Glutamatergic neuron (in vitro differentiated cells): ENCODE measurements at places on chromosomes 7 and 10.
A peak's percentile ranks its signal among the peaks of the same experiment; 100 is the strongest.

- H3K27me3 ChIP-seq: no peaks in the 10 kb centered on the region
- no peak overlapping the region for H3K4me3 ChIP-seq
- H3K36me3 ChIP-seq: no peaks in the 10 kb centered on the region
- H3K27ac ChIP-seq: no peak overlapping the region
- H3K4me1 ChIP-seq: peaks cover 40% of the 10 kb centered on the region
Observed at GRCh38 chr7:28165961-28166955, 14.3 kb downstream of the JAZF1 start.

DNA sequence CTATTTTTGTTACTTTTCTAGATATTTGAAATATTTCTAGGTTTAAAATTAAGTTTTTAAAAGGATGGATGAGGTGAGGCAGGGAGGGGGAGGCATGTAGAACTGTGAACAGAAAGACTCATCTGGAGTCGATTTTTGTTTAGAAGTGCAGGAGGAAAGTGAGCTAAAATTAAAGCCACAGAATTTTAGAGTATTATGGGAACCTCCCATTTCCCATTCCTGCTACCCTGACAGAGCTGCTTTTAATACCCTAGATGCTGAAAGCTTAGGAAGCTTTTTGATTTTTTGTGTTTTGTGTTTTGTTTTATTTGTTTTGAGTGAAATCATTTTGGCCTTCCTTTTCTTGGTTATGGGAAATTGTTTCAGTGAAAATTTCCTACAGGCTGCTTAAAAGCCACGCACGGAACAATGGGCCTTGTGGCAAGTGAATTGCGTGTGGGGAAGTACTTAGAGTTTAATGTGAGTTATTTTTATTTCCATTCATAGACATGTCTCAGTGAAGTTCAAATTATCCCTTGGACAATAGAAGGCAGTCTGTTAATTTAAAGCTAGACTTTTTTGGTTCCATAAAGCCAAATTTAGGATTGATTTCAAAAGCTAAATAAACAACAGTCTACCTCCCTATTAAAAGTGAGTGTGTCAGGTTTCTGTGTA lies 102.0 kb upstream of the HDAC9 start:
- no peak for DNase-seq
- H3K4me1 ChIP-seq: peaks cover 5% of the 10 kb centered on the region
- peaks cover 2% of the 10 kb centered on the region for H3K27me3 ChIP-seq
- no peak overlapping the region for H3K27ac ChIP-seq
- H3K4me3 ChIP-seq: no peak overlapping the region
- no peaks in the 10 kb centered on the region for H3K36me3 ChIP-seq

GRCh38 chr10:98269435-98269912 lies 1.5 kb upstream of the LOXL4 start:
- H3K27ac ChIP-seq: peak overlapping the region; percentile 83
- peaks cover 44% of the 10 kb centered on the region for H3K4me1 ChIP-seq
- H3K36me3 ChIP-seq: peaks cover 2% of the 10 kb centered on the region
- H3K4me3 ChIP-seq: peak overlapping the region; percentile 64

DNA sequence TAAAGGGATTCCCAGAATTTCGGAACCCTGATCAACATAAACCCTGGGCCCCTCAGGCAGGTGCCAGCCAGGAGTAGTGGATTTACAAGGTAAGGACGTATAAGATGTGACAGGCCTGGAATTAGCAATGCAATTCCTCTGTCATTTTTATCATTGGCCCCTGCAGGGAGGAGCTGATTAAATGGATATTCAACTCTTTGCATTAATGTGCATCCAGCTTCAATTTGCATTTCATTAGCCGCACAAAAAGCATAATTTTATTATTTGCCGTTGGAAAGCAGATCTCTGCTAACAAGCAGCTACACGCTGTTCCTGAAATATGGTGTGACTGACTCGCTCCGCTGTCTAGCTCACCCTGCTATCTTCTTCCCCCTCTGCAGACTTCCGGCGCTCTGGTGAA lies 195.8 kb downstream of the RPS24 start:
- no peak overlapping the region for H3K4me3 ChIP-seq
- H3K27me3 ChIP-seq: peaks cover 9% of the 10 kb centered on the region
- H3K27ac ChIP-seq: no peak overlapping the region
- no peaks in the 10 kb centered on the region for H3K36me3 ChIP-seq

- H3K27ac ChIP-seq: no peak overlapping the region
- peak; percentile 53 for DNase-seq
- no peaks in the 10 kb centered on the region for H3K27me3 ChIP-seq
- no peaks in the 10 kb centered on the region for H3K36me3 ChIP-seq
- H3K4me1 ChIP-seq: peaks cover 5% of the 10 kb centered on the region
Observed at GRCh38 chr7:102306916-102307677, 20.4 kb downstream of the SH2B2 start.

DNA sequence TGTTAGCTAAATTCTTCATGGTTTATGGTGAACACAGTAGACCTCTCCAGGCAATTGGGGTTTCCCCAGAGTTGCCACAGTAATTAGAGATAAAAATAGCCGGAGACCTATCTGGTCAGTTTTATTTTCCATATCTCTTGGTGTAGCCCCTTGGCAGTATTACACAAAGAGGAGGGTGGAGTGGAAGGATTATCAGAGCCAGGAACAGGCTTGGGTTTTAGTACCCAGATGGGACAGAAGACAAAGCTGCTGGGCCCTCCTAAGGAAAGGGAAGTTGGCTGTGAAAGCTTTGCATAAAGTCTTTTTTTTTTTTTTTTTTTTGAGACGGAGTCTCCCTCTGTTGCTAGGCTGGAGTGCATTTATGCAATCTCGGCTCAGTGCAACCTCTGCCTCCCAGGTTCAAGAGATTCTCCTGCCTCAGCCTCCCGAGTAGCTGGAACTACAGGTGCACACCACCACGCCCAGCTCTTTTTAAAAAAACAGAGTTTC lies 9.7 kb downstream of the ZSCAN21 start:
- no peak for DNase-seq
- no peak overlapping the region for H3K4me3 ChIP-seq
- H3K4me1 ChIP-seq: peaks cover 5% of the 10 kb centered on the region
- peaks cover 7% of the 10 kb centered on the region for H3K27me3 ChIP-seq
- H3K36me3 ChIP-seq: peaks cover 9% of the 10 kb centered on the region
- no peak overlapping the region for H3K27ac ChIP-seq

GRCh38 chr7:135160858-135161653 lies 9.5 kb downstream of the CYREN start:
- peaks cover 18% of the 10 kb centered on the region for H3K4me1 ChIP-seq
- peak overlapping the region; percentile 93 for H3K27ac ChIP-seq
- peaks cover 36% of the 10 kb centered on the region for H3K36me3 ChIP-seq
- H3K4me3 ChIP-seq: peak overlapping the region; percentile 50
- H3K27me3 ChIP-seq: peaks cover 3% of the 10 kb centered on the region
